Inflammatory macrophage treated with lipopolysaccharide for 1 hour (primary cell): ENCODE measurements at places on chromosomes 2 and 18.

- no peak for DNase-seq
Observed at GRCh38 chr2:143954186-143954585, 565.7 kb downstream of the ZEB2 start.

- no peak for DNase-seq
Observed at GRCh38 chr2:26519396-26520147, 41.6 kb upstream of the OTOF start.

- no peak for DNase-seq
Observed at GRCh38 chr2:42008241-42008921, 39.4 kb upstream of the PKDCC start.

- DNase-seq = no peak
Observed at GRCh38 chr18:32177530-32177929, 12.3 kb upstream of the MEP1B start.

- DNase-seq = no peak
Observed at GRCh38 chr18:66048406-66048805, 297.6 kb downstream of the CDH7 start.

- DNase-seq = no peak
Observed at GRCh38 chr2:123913143-123913735, 111.8 kb upstream of the CNTNAP5 start.

- DNase-seq = no peak
Observed at GRCh38 chr2:119629323-119629825, 49.6 kb upstream of the TMEM177 start.

- DNase-seq = no peak
Observed at GRCh38 chr2:224722770-224723169, 6.6 kb upstream of the CCDC195 start.

- no peak for DNase-seq
Observed at GRCh38 chr2:238949710-238950345, 101.9 kb downstream of the TWIST2 start.

DNA sequence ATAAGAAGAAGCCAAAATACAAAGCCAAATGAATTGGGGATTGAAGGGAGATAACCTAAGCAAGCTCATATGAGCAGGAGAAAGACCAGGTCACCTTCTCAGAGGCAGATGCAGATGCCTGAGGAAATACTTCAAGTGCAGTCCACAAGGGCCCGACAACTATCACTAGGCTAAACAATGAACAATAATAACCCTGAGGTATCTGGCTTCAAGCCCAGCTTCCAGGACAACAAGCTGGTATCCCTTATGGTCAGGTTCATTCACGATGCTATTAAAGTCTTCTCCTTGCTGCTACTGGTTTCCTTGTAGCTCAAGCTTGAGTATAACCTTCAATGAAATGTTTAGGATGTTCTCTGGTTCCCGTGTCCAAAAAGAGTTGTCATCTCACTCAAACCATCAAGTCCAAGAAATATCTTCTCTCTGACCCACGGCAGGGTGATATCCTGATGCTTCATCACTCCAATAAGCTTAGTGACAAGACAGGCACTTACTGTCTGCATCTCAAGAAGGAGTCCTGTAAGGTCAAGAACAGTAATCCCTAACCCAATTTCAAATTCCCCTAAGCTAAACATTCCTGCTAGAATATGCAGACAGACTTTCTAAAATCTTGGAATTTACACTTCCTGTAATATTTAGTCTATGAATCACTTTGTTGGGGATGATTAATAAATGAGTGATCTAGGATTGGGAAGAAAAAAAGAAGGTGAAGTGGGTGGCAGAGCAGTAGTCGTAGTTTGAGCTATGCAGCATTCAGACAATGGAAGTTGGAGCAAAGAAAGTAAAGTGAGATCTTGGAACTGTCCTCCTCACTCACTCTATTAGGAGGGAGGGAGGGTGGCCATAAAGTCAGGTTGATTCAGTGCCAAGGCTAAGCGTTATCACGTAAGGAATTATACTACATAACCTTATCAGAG is 33.1 kb downstream of the CHN1 start:
- DNase-seq = no peak

- DNase-seq = no peak
Observed at GRCh38 chr2:197657562-197657961, 17.8 kb downstream of the RFTN2 start.

- no peak for DNase-seq
Observed at GRCh38 chr2:117833911-117834310, 19.4 kb downstream of the DDX18 start.
